Activated CD4-positive, alpha-beta T cell treated with anti-CD3 and anti-CD28 coated beads, Interleukin-2, Interleukin-6, amounts not matched to agents 100 ng/mL and 50 ng/mL, durations not matched to agents 16 hours and 8 hours (primary cell): ENCODE measurements at places on chromosomes 16 and 17.

GRCh38 chr16:67260426-67261063 is 11.8 kb downstream of the SLC9A5 start:
- peak; percentile 58 for DNase-seq

DNA sequence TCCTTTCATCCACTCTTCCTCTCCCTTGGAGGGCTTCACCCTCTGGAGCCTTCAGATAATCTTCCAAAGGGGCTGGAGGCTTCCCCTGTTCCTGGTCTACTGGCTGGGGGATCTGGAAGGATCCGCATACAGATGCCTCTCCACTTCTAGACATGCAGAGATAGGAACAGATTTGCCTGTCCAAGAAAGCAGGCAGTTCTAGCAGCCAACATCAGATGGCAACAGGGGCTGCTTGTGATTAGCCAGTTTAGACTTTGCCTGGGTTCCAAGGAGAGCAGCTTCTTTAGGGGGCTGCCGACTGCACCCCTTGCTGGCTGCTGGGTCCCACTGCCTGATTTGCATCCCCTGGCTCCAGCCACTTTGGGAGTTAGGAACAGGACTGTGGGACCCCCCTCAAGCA is 6.2 kb upstream of the CD300A start:
- no peak for DNase-seq

- DNase-seq, result no peak
Observed at GRCh38 chr16:73288520-73288919, 240.6 kb upstream of the ZFHX3 start.

- DNase-seq, result no peak
Observed at GRCh38 chr17:65092262-65092661, 35.7 kb upstream of the GNA13 start.

GRCh38 chr16:24974859-24975258 is 40.3 kb downstream of the ARHGAP17 start:
- no peak for DNase-seq

DNA sequence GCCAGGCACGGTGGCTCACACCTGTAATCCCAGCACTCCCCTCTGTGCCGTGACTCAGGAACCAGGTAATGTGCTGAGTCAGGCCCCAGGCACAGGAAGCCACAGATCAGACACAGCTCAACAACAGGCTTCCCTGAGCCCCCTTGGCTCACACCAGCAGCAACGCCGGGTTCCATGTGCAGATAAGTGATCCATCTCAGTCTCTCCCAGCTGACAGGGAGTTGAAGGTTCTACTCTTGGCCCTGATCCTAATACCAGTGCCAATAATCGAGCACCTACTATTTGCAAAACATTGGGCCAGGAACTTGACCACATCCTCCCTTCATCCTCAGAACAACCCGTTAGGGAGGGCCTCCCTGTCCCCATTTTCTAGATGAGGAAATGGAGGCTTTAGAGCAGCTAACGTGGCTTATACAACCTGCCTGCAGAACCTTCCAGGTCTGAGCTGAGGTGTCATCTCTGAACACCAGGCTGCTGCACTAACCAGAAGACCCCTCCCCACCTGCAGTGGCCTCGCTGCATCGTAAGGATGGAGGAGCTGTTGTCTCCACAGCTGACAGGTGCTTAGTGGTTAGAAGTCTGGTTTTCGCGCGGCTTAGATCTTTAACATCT is 64.8 kb upstream of the AMZ2 start:
- DNase-seq, result peak; percentile 82

GRCh38 chr17:16908273-16908672 is 63.6 kb downstream of the TNFRSF13B start:
- DNase-seq, result no peak

DNA sequence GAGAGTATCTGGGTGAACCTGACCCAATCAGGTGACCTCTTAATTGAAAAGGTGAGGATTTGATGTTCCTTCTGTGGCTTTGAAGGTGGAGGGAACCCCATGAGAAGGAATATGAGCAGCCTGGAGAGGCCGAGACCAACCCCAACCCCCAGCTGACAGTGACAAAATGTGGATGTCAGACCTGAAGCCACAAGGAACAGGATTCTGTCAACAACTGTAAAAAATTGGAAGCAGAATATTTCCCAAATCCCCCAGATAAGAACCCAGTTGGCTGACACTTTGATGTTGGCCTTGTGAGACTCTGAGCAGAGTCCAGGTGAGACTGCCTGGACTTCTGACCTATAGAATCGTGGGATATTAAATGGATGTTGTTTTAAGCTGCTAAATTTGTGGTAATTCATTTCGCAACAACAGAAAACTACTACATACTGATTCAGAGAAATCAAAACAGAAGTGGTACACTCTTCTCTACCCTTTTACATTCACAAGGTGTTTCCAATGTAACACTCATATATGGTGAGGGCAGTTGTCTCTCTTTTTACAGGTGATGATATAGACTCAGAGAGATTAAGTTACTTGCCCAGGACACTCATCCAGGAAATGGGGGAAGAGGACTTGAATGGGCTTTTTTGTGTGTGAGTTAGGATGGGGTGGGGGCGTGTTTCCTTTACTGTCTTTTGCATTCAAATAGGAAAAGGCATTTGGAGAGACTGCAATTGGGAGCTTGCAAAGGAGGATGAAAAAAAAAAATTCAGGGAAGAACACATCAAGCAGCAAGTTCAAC is 29.8 kb upstream of the SALL1 start:
- DNase-seq, result no peak

- no peak for DNase-seq
Observed at GRCh38 chr17:6162892-6163291, 92.7 kb downstream of the WSCD1 start.

GRCh38 chr16:79250502-79251098 is 349.9 kb downstream of the MAF start:
- DNase-seq, result no peak

DNA sequence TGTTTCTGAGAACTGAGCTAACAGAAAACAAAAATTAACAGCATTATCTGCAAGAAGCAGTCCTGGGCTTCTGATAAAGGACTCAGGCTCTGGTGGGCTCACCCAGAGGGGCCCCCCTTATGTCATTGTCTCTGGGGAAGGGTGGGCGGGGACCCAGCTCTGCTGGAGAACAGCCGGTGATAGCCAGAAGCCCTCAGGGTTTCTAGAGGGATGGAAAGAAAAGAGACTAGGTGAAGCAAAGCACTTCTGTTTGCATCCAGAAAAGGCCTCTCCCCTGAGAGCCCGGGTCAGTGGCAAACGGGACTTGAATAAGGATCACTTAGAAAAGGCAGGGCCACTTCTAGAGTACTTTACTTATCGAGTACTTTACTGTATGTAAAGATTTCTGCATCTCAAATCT is 7.0 kb upstream of the CDC42EP4 start:
- DNase-seq, result no peak

- no peak for DNase-seq
Observed at GRCh38 chr16:51562891-51563290, 411.8 kb upstream of the SALL1 start.

DNA sequence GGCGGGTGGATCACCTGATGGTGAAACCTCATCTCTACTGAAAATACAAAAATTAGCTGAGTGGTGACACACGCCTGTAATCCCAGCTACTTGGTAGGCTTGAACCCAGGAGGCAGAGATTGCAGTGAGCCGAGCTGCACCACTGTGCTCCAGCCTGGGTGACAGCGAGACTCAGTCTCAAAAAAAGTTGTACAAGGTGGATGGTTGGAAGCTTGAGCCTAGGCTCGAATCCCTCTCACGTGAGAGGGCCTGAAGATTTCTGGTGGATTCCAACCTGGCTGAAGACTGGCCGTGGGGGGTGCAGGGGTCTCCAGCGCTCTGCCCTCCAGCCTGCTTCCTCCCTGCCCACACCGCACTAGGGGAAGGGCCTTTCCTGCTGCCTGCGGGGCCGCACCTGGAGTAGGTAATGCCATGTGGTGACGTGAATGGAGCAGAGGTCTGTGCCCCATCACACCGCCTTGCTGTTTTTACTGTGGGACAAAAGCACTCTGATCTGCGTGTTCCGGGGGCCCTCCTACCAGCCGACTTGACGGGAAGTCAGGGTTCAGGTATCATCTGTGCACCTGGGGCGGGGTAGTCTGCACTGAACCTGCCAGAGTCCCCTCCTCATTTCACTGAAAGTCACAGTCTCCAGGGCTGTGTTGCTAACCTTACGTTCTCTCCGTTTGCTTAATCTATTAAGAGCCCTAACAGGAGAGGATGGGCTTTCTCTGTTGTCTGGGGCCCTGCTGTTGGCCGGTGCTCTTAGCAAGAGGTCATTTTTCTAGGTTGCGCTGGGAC is 4.2 kb downstream of the RPL13 start:
- no peak for DNase-seq

DNA sequence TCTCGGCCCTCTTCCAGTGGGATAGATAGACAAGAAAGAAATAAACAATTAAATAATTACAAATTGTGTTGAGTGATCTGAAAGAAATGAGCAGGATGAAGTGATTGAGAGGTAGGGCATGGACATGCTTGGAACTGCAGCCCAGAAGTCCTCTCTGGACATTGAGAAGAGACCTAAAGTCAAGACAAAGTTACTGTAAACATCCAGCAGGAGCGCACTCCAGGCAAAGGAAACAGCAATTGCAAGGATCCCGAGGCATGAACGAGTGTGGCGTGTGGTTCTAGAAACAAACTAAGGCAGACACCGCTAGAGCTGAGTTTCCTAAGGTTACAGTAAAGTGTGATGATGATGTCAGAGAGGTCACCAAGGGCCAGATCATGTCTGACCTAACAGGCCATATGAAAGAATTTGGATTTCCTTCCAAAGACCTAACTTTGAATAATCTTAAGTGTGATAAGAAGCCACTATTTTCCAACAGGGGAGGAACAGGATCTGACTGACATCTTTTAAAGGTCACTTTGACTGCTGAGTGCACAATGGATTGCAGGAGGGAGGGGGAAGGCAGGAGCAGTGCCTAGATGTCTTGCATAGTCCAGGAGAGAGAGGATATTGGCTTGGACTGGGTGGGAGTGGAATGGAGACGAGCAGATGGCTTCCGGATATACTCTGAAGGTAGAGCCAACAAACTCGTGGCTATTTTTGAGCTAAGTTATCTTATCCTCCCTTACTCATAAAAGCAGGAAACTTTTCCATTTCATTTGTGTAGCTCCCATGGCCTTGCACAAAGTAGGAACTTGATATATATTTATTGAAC is 19.0 kb downstream of the ABCC12 start:
- no peak for DNase-seq

DNA sequence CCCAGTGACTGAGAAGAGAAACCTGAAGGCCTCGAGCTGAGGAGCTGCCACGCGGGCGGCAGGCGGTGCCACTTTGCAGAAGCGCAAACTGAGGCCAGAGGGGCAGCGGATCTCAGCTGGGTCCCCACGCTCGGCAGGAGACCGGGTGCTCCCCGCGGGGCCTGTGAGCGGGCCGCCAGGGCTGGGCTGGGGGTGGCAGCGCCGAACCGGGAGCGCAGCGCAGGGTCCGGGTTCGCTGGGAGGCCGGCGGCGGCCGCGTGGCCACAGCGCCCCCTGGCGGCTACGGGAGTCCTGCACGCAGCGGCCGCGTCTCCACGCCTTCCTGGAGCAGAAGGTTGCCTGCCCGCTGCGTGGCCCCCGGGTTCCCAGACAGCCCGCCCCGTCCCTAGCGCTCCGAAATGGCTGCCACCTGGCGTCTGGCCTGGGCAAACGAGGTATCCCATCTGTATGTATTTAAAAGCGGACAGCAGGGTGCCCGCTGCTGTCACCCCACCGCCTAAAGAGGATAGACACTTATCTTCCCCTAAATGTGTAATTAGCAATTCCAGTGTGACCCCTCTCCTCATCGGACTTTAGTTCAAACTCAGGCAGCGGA is 96.1 kb upstream of the CDH5 start:
- peak; percentile 76 for DNase-seq

DNA sequence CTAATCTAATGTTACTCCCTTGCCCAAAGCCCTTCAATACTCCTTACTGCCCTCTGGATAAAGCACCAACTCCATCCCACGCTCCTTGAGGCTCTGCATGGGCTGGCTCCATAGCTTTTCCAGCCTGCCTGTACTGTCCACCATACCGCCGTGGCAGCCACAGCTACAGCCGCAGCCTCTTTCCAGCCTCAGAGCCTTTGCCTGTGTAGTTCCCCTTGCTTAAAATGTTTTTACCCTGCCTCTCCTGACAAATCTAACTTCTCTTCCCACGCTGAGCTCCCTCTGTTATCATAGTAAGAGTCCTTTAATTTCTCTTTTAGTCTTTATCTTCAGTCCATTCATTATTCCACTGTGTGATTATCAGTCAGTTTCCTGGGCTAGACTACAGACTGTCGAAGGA is 22.0 kb downstream of the TEX14 start:
- DNase-seq, result no peak

GRCh38 chr17:79993390-79994227 is 42.1 kb downstream of the TBC1D16 start:
- DNase-seq, result peak; percentile 69

DNA sequence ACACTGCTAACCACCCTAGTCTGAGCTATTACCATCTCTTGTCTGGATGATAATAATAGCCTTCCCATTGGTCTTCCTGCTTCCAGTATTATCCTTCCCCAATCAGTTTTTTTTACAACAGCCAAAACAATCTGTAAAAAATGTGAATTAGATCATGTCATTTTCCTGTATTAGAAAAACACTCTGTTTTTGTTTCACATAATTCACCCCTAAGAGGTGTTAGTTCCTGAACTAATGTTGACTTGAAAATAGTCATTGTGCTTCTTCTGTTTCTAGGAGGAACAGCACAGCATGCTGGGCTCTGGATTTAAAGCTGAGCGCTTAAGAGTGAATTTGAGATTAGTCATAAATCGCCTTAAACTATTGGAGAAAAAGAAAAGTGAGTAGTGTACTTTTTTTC is 20.0 kb downstream of the IST1 start:
- no peak for DNase-seq

DNA sequence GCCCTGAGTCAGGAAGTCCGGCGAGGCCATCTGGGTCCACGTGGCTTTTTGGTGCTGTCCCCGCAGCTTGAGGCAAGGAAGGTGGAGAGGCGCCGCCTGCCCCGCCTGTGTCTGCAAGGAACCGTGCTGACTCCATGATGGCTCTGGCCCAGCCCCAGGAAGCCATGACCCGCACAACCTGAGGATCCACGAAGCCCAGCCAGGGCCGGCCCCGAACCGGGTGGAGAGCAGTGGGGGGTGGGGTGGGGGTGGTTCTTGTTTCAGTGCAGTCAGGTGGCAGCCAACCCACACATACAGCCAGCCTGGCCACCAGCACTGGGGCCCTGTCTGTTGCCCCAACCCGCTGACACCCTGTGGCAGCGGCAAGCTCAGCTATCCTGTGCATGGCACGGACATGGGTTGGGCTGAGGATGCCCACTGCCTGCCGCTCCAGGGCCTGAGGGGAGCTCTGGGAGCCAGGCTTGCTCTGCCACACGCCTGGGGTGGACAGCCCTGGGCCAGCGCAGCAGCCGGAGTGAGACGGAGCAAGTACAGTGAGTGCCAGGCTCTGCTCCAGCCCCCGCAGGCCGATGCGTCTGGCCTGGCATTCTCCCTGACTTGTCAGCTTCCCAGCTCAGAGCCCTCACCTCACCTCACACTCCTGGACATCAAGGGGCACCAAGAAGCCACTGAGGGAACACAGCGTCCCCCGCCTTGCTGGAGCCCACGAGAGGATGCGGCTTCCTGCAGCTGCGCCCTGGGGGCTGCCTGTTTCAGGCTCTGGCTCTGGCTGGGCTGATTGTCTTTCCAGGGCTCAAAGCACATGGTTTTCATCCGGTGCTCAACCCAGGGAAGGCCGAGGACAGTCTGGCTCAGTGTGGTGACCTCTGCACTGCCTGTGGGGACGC is 68.8 kb downstream of the LMF1 start:
- no peak for DNase-seq

GRCh38 chr17:33500151-33500550 is 207.1 kb upstream of the ASIC2 start:
- DNase-seq, result no peak
